ENCODE measurements at places on chromosomes 11 and 22.

DNA sequence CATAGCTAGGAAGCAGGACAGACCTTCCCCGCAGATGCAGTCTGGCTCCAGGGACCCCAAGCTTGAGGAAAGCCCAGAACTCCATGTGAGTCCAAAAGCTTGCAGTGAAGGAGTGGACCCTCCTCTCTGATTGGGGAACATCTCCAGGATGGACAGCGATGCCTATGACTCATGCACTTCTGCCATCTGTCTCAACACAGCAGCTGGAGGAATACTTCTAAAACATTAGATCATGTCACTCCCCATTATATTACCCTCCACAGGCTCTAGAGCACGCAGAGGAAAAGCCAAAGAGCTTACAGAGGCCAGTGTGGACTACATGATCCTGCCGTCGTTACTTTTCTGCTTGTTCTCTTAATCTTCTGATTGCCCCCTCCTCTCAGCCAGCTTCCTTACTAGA lies 605.7 kb downstream of the INSC start:
- DNase-seq = no peak

DNA sequence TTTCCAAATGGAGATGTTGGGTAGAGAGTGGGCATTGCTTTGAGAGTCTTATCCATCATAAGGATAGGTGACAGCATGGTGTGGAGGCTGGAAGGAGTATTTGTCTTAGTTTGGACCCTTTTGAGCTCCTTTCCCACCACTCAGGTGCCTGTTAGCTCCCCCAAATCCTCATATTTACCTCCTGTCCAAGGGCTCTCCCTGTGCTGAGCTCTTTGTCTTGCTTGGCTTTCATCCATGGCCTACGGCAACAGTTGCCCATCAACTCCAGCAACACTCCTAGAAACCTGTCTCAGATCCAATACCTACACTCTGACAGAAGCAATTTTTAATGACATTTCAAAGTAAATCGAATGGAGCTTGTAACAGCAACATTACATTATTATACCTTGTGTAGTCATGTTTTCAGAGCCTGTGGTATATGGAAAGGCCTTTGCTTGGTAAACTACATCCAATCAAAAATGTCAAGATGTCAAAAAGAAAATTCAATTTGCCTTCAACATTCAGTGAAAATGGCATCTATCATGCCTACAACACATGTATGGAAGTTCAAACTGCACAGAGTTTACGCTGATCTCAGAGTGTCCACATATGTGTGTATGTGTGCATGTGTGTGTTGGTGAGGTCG lies 49.4 kb upstream of the CCDC90B start:
- no peak for DNase-seq

DNA sequence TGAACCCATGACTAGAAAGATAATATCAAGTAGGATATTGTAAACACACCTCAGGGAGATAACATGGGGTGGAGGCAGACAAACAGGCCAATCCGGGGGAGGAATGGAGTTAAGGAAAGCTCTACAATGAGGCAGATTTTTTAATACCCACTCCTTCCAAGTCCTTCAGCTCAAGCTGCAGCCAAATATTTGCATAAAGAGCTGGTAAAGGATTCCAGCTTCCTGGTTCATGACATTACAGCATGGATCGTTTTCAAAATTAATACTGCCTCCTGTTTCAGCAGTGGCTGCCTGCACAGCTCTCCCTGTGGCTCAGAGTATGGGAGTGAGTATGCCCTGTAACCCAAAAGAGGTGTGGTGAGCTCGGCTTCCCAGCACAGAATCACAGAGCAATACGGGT lies 5.1 kb downstream of the POU2AF3 start:
- no peak for DNase-seq

DNA sequence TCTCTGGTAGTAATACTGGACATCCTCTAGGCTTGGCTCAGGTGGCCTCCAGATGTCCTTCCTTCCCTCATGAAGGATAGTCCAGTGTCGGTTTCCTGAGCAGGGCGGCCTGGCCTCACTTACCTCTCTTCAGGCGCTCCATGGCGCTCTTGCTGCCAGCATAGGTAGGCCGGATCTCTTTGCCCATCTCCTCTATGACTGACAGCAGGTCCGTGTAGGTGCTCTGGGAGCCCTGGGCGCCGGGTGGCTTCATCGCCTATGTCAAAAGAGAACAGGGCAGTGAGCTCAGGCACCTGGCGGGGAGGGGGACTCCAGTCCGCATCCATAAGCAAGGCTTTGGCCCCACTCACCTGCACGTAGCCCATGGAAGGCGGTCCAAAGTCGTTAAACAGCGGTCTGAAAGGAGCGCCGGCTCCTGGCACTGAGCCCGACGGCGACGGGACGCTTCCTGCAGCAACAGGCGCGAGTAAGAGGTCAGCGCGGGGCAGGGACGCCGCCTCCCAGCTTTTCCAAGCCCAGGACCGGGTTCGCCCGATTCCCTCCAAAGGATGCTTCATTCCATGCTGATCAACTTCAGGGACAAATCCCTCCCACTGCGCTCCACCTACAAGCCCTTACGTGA lies 609 bp downstream of the CDK2AP2 start:
- DNase-seq = no peak

DNA sequence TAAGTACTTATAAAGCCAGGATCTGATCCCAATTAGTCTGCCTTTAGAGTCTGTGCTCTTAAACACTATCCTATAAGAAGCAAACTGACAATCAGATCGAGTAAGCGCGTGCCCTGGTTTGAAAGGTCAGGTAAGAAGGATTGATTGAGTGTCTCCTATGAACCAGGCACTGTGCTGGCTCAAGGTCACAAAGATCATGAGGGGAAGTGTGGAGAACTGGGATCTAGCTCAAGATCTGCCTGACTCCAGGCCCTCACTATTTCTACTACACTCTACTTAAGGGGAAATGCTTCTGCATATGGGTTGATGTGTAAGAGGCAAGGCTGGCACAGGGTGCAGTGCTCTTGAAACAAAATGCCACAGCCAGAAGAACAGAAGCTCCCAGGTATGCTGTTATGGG lies 77.0 kb downstream of the ME3 start:
- no peak for DNase-seq

- DNase-seq = no peak
These were observed 130.1 kb downstream of the SOX6 start for GRCh38 chr11:16226245-16226644.

- DNase-seq = no peak
These were observed 7.1 kb upstream of the CD44 start for GRCh38 chr11:35131886-35132285.

GRCh38 chr22:20316217-20316843 lies 3.5 kb downstream of the DGCR6L start:
- DNase-seq = no peak

DNA sequence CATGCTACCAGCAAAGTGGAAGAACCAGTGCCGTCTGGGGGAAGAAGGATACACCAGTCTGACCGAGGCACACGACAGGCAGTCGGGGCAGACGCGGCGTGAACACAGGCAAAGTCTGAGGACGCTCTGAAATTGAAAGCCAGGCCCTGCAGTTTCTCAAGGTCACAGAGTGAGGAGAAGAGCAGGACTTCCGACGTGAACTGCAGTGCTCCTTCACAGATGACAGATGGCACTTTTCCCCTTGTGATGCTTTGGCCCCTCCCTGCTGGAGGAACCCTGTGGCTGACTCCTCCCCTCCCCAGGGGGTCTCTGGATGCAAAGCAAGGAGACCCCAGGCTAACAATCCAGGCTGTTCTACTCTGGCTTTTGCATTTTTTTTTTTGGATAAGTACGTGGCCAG lies 19.6 kb upstream of the JAM3 start:
- no peak for DNase-seq

DNA sequence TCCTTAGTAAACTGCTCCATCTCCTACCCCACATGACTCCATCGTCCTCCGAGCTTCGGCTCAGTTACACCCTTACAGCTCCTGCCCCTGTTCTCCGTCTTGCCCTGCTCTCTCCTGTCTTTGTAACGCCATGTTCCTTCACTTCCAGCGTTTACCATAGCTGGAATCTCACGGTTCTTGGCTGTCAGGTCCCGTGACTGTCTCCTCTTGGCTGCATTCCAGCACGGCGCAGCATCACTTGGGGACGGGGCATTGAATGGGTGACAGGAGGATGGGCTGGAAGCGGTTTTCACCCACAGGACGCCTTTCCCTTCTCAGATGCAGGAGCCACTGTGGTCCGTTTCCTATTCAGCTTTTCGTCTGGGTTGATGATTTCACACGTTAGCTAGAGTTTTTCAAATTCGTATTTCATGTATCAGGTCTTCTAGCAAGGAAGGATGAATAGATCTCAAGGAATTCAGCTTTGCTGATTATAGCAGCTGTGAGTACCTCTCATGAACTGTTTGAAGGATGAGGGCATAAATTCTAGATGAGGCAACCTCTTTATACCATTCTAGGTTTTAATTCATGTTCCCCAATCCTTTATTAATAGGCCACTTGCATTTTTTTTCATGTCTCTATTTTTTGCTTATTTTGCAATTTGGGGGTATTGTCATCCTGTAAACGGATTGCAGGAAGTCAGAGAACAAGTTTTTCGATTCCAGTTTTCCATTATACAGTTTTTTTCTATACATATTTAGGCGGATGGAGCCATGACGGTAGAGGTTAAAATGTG lies 29.1 kb downstream of the ZBED4 start:
- no peak for DNase-seq

- DNase-seq = no peak
These were observed 401.0 kb downstream of the TBC1D22A start for GRCh38 chr22:47163481-47163855.

DNA sequence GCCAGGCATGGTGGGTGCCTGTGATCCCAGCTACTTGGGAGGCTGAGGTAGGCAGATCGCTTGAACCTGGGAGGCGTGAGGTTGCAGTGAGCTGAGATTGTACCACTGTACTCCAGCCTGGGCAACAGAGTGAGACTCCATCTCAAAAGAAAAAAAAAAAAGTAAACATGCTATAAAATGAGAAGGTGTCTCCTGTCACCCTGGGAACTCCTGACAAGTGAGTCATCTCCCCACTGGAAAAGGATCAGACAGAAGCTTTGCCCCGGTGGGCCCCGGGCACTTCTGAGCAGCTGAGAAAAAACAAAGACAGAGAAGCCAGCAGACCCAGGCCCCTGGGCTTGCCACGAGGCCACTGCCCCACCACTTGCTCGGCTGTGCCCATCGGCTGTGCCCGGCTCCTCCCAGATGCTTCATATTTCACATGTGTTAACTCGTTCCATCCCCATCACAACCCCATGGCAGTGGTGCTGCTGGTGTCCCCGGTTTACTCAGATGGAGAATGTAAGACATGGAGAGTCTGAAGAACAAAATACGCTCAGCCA lies 22.3 kb downstream of the TTLL1 start:
- no peak for DNase-seq

- DNase-seq = no peak
These were observed 87.2 kb downstream of the KIAA1671 start for GRCh38 chr22:25039754-25040153.

DNA sequence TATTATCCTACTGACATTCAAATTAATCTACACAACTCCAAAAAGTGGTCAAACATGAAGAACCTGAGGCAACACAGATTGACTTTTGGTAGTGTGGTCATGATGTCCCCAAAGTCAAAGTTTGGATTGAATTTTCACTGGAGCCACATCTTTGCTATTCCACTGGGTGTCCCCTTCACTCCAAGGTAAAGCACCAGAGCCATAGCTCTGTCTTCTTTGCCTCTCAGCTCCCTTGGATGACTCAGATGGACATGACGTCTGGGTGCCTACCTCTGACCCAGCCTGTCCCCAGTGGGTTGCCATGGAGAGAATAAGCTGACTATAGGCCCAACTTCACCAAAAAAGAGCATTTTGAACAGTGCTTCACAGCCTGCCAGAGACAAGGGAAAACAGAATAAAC lies 57.4 kb upstream of the ARHGAP42 start:
- DNase-seq = no peak
